ENCODE measurements at places on chromosomes 6 and 20.

DNA sequence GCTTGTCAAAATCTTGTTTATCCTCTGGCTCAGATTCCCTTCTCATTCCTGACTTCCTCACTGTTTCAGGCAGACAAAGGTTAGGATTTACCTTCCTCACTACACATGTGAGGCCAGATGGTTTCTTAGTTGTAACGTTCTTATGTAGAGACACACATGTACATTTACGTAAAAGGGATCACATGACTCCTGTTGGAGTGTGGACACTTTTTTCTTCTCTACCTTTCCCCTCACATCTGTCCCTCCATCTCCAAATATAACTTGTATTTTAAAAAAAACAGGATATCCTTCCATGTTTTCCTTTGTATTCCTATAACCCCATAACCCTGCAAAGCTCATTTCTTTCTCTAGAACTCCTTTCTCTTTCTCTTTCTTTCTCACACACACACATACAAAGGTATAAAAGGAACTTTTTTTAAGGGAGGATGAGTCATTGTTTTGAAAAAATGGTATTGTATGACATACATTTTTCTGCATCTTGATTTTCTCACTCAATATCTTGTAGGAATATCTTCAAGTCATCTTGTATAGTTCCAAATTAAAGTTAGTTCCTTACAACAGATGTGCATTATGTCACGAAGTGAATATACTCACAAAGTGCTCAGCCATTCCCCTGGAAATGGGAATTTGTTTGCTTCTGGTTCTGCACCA is 78.2 kb upstream of the SULF2 start:
- no peak for DNase-seq

DNA sequence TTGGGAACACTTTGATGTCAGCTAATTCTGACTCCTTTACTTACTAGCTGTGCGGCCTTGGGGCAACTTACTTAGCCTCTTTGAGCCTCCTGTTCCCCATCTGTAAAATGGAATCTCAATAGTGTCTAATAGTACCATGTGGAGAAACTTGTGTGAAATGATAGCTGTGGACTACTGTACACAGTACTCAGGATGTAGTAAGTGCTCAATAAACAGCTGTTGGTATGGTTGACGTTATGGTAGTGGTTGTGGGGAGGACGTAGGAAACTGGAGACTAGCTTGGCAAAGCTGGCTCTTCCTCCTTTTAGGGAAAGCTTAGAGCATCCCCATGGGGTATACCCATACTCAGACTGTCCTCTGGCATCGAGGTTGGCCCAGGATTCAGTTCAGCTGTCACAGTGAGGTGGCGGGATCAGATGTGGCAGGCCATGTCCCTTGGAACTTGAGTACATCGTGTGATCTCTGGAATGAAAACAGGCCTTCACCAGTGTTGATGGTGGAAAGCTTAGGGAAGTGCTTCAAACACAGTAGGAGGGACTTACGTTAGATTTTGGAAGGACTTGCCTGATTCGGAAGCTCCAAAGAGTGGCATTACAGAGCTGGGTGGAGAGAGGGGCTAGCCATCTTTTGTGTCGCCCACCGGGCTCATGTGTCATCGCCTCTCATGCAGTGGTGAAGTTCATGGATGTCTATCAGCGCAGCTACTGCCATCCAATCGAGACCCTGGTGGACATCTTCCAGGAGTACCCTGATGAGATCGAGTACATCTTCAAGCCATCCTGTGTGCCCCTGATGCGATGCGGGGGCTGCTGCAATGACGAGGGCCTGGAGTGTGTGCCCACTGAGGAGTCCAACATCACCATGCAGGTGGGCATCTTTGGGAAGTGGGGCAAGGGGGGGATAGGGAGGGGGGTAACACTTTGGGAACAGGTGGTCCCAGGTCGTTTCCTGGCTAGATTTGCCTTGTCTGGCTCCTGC is 7.1 kb downstream of the VEGFA start:
- no peak for DNase-seq

DNA sequence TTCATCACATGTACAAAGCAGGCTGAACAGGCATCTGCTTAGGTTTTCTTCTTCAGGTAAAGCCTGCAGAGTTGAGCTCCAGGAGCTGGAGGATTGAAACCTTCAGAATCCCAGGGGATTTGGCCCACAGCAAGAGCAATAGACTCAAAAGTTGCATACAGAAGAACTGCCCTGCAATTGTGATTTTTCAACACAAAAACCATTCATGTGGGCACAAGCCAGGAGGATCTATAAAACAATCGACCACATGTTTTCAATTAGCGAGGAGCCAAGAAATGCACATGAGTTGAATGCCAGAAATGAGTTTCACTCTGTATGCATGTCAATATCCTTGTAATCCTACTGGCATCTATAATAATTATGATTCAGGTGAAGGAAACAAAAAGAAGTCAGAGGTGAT is 576.4 kb downstream of the HDGFL1 start:
- DNase-seq: no peak

GRCh38 chr6:15730442-15730841 is 67.6 kb upstream of the DTNBP1 start:
- no peak for DNase-seq

- no peak for DNase-seq
Measured at GRCh38 chr6:117346142-117346930, 79.4 kb downstream of the ROS1 start.

Measured in esophagus muscularis mucosa (tissue), 4 donors.